ENCODE measurements at places on chromosomes 3 and 15. TPM values are rescaled to one million over a fixed set of nuclear protein-coding genes. Genes with fewer than 3 reads are reported as not detected.

- no peak for DNase-seq
- H3K36me3 ChIP-seq, result no peaks in the 10 kb centered on the region
- no peaks in the 10 kb centered on the region for H3K27me3 ChIP-seq
- no peak overlapping the region for H3K27ac ChIP-seq
Measured at GRCh38 chr3:159245871-159246270, 444.0 kb downstream of the MFSD1 start.

The ISLR gene
- 75.6 TPM for total RNA-seq

The SHC4 gene
- 2.1 TPM for total RNA-seq

DNA sequence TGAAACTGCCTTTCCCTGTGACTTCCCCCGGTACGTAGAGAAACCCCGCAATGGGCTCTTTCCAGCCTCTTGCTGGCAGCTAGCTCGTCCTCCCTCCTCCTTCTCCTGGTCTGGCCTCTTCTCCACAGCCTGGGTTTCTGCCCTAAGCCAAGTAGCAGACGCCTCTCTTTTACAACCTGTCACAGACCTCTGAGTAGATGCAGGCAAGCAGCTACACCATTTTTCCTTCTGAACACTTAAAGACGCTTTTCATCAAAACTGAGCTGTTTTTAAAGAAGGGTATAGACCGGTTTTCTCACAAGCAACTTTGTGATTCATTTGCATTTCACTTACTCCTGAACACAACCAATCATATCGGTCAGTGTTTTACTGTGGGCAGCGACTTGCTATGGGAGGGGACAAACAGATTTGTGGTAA, 32.0 kb downstream of the ADAMTSL3 start:
- peak overlapping the region; percentile 33 for H3K4me3 ChIP-seq
- peaks cover 27% of the 10 kb centered on the region for H3K4me1 ChIP-seq
- no peaks in the 10 kb centered on the region for H3K36me3 ChIP-seq
- peak overlapping the region; percentile 54 for H3K27ac ChIP-seq
- no peak for DNase-seq

The XCR1 gene
- not detected for total RNA-seq

The WDR93 gene
- 0.13 TPM for total RNA-seq

DNA sequence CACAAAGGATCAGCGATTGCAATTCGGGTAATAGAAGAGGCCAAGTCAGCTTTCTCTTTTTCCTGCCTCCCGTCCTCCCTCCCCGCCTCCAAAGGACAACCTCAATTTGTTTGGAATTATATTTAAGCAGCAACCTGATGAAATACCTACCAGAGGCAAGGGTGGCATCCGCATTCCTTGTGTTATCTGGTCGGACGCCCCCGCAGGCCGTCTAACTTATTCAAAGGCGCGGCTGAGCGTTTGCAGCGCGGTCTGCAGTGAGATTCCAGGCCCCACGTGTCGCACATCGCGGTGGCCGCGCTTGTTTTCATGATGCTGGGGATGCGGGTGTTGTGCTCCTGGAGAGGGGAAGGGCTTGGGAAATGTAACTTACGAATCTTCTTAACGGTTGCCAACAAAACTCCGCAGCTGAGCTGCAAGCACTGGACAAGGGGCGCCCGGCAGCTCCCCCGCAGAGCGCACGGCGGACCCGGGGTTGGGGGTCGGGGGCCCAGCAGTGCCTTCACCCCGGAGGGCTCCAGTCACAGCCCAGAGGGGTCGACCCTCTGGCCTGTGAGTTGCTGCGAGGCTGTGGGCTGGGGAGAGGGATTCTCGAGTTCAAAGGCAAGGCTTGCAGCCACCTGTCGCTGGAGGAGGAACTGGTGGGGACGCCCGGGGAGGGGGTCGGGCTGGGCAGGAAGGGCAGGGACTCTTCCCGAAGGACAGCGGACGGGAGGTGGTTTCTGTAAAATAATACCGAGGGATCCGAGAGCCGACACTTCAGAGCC, 20.5 kb upstream of the RGMA start:
- no peak overlapping the region for H3K27ac ChIP-seq
- no peak overlapping the region for H3K4me3 ChIP-seq
- H3K36me3 ChIP-seq, result no peaks in the 10 kb centered on the region
- no peak for DNase-seq
- no peaks in the 10 kb centered on the region for H3K27me3 ChIP-seq

DNA sequence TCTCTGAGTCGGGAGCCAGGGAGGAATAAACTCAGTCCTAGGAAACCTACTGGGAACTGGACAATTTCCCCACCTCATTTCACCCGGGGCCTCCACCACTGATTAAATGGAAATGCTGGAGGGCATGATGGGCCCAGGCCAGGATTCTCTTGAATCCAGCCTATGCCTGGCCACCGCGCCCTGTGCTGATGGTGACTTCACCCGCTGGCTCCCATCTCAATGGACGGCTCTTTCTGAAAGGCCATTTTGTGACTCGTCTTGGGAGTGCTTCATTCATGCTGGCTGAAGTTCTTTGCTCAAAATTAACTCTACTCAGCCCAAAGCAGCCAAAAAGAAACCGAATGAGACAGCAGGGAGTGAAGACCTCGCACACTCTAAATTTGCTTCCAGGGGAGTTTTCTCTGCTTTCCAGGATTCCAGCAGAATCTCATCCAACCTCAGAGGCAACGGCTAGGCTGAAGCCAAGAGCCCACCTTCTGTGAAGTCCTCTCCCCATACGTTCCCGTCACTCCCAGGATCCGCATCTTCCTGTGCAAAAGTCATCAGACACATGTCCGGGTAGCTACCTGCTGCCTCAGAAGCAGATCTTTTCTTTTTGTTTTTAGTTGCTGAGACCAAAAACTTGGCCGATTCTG, 266.0 kb upstream of the ICE2 start:
- peak overlapping the region; percentile 45 for H3K27ac ChIP-seq
- H3K36me3 ChIP-seq, result no peaks in the 10 kb centered on the region
- H3K27me3 ChIP-seq, result no peaks in the 10 kb centered on the region

DNA sequence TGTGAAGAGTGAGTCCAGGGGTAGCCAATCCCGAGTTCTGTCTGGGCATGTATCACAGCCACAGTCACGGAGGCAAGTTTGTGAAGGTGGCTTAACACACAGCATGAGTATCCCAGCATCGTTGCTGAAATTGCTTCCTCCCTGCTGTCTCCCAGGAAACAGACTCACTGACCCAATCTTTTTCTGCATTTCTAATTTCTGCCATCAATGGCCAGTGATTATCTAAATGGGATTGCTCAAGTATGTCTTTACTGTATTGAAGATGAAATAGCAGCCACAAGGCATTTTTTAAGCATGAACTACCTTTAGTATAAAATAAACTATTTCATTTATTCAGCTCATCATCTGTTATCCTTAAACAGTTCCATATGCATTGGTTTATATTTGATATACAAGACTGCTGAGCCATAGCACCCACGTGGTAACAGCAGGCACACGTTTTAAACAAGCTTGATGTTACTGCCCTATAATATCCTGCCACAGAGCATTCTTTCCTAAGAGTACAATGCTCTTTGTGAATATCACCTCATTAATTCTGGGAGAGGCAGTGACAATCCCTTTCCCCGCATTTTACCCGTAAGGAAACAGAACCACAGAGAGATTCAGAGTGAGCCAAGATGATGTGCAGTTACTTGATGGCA, 276.6 kb upstream of the THBS1 start:
- H3K27ac ChIP-seq, result peak overlapping the region; percentile 53
- DNase-seq, result no peak
- H3K4me1 ChIP-seq, result peaks cover 27% of the 10 kb centered on the region
- H3K36me3 ChIP-seq, result no peaks in the 10 kb centered on the region
- H3K4me3 ChIP-seq, result no peak overlapping the region
- no peaks in the 10 kb centered on the region for H3K27me3 ChIP-seq

DNA sequence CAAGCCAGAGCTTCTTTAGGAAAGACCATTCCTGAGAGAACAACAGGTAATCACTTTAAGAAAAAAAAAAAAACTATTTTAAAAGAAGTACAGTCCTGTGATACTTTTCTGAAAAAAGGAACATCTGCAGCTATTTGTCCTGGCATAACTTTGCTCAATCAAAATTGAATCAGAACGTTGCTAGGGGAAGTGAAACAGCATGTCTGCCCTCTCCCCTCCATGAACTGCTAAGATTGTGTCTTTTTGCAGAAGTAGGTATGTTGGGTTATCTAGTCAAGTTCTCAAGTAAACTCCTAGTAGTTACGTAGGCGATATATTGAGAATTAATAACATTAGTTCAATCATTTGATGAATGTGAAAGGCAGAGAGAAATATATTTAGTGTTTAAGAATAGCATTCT, 1013.3 kb downstream of the TUSC7 start:
- H3K27ac ChIP-seq, result no peak overlapping the region
- no peaks in the 10 kb centered on the region for H3K4me1 ChIP-seq
- no peaks in the 10 kb centered on the region for H3K36me3 ChIP-seq
- DNase-seq, result no peak
- H3K27me3 ChIP-seq, result no peaks in the 10 kb centered on the region

GRCh38 chr3:195705081-195705991, 15.4 kb upstream of the MUC20 start:
- peak; percentile 92 for DNase-seq
- H3K4me1 ChIP-seq, result no peaks in the 10 kb centered on the region
- no peak overlapping the region for H3K4me3 ChIP-seq
- H3K27me3 ChIP-seq, result no peaks in the 10 kb centered on the region

DNA sequence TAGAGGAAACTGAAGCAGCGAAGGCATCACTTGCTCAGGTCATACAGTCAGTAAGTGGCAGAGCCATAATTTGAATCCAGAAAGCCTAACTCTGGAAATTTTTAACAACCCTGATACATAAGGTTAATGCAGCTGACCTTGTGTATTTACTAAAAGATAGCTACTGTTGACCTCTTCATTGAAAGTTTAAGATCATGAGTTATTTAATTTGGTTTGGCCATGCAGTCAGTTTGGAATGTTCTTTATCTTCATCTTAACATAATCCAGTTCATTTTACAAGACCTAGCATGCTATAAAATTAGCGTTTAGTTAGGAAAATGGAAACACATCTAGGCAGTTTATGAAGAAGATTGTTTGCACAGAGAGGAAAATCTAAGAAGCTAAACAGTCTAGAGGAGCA, 240.9 kb downstream of the RBMS3 start:
- peaks cover 40% of the 10 kb centered on the region for H3K4me1 ChIP-seq
- no peak for DNase-seq
- no peaks in the 10 kb centered on the region for H3K36me3 ChIP-seq
- H3K27ac ChIP-seq, result no peak overlapping the region

The ECE2 gene
- total RNA-seq, result 0.66 TPM

- H3K27ac ChIP-seq, result no peak overlapping the region
- H3K36me3 ChIP-seq, result no peaks in the 10 kb centered on the region
- no peak for DNase-seq
- no peak overlapping the region for H3K4me3 ChIP-seq
- no peaks in the 10 kb centered on the region for H3K27me3 ChIP-seq
Measured at GRCh38 chr3:78812166-78812565, 955.6 kb downstream of the ROBO1 start.

The CPA3 gene
- 33.2 TPM for total RNA-seq

The GHSR gene
- total RNA-seq, result not detected

DNA sequence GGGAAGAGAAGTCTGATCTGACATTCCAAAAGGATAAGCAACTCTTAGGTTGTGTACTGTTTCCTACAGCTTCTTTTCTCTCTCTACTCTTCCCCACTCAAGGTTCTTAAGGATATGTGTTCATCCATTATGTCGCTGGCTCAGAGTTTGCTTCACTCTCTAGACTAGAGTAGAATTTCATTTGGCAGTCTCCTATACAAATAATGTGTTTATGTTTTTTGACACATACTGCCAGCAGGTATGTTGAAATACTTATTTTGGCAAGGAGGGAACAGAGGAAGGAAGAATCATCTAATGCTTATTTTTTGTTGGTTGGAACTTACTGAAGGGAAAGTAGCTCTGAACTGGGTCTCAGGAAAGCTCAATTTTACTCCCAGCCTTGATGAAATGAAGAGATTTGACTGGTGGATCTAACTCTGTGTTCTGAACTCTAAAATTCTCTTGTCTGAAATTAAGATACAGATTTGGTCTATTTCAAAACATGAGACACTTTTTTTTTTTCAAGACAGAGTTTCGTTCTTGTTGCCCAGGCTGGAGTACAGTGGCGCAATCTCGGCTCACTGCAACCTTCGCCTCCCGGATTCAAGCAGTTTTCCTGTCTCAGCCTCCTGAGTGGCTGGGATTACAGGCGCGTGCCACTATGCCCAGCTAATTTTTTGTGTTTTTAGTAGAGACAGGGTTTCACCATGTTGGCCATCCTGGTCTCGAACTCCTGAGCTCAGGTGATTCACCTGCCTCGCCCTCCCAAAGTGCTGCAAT, 7.6 kb upstream of the EMC3 start:
- DNase-seq, result no peak
- H3K4me3 ChIP-seq, result no peak overlapping the region
- H3K4me1 ChIP-seq, result peaks cover 10% of the 10 kb centered on the region
- no peak overlapping the region for H3K27ac ChIP-seq

GRCh38 chr3:94896994-94897393, 834.1 kb downstream of the NSUN3 start:
- H3K4me1 ChIP-seq, result no peaks in the 10 kb centered on the region
- no peaks in the 10 kb centered on the region for H3K27me3 ChIP-seq
- H3K36me3 ChIP-seq, result no peaks in the 10 kb centered on the region
- no peak overlapping the region for H3K4me3 ChIP-seq
- DNase-seq, result no peak
- no peak overlapping the region for H3K27ac ChIP-seq

The LEKR1 gene
- total RNA-seq, result 1.2 TPM

DNA sequence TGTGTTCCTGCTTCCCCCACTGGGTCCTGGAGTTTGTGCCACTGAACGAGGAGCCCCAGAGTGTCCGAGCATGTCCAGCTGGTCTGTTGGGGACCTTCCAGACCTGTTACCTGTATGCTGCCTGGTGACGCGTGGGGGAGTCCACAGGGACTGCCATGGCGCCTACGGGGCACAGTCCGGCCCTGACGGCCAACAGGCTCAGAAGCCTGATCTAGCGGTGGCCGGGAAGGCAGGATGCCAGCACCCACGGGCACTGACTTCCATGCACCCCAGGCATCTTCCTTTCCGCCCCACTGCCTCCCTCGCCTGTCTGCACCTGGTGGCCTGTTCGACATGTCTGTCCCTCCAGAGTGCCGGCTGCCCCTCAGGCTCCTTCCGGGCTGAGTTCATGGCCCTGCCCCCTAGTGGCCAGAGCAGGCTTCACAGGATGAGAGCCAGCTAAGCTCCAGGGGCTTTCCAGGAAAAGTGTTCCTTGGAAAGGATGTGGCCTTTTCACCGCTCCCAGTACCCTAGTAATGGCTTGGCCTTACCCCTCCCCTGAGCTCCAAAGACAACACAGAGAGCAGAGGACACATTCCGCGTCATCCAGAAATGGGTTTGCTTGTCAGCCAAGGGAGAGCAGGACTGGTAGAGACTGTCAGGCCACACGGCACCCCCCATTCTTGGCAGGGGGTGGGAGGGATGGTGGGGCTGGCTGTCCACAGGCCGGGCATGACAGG, 35.7 kb downstream of the NGRN start:
- H3K4me3 ChIP-seq, result no peak overlapping the region
- no peak overlapping the region for H3K27ac ChIP-seq
- DNase-seq, result no peak
- no peaks in the 10 kb centered on the region for H3K27me3 ChIP-seq
- H3K4me1 ChIP-seq, result peaks cover 8% of the 10 kb centered on the region

The FBXL22 gene
- 52.7 TPM for total RNA-seq

GRCh38 chr3:129865806-129866205, 27.7 kb downstream of the TMCC1 start:
- no peak overlapping the region for H3K27ac ChIP-seq
- no peaks in the 10 kb centered on the region for H3K27me3 ChIP-seq
- H3K4me1 ChIP-seq, result no peaks in the 10 kb centered on the region
- no peaks in the 10 kb centered on the region for H3K36me3 ChIP-seq
